ENCODE measurements at places on chromosomes 6 and 20. TPM values are rescaled to one million over a fixed set of nuclear protein-coding genes. Genes with fewer than 3 reads are reported as not detected.

DNA sequence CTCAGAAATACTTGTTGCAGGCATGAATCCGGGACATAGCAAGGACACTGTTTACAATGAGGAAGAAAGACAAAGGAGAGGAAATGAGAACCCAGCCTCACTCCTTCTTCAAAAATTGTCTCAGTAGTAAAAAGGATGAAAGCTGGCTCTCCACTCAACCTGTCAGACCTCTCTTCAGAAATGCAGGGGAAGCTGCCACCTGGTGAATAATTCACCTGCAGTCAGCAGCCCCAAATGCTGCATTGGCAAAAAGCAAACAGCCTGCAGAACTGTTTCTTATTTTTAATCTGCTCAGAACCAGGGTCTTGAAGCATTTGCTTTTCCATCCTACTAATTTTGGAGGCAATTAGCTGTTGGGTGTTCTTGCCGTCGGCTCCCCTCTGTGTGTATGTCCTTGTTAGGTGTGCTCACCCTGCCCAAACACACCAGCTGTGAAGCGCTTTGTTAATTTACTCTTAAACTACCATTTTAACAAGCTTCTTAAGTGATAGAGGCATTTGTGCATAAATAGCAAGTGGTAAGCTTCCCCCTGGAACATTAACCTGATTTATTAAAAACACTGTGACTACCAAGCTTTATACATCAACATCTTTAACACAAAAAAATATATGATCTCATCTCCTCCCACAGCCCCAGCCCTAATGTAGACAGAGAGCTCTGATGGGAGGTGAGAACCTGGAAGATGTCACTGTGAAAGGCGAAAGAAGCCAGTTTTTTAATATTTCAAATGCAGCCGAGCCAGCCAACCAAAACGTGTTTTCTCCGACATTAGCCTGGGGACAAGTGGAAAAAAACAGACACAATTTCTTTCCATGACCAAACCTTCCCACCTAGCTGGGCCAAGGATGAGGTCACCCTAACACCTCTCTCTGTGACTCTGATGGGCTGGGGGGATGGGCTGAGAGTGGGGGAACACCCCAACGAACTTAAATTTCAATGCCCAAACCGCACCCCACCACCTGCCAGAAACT is 451.0 kb upstream of the SULF2 start:
- DNase-seq = no peak

- DNase-seq = no peak
Observed at GRCh38 chr6:124991764-124992295, 29.6 kb downstream of the RNF217 start.

The SLC52A3 gene
- total RNA-seq = 0.50 TPM

DNA sequence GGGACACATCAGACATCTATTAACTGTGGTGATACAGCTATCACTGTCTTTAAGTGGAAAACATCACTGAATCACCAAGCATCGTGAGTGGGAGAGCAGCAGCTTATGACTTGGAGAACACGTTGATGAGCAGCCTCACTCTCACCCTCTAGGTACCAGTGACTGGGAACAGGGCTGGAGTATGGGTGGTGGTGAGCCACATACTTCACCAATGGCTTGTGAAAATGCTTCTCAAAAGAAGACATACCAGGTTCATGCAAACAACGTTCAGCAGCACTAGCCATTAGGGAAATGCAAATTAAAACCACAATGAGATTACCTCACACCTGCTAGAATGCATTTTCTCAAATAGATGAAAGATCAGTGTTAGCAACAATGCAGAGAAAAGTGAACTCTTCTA is 25.3 kb downstream of the SNX5 start:
- DNase-seq = no peak

DNA sequence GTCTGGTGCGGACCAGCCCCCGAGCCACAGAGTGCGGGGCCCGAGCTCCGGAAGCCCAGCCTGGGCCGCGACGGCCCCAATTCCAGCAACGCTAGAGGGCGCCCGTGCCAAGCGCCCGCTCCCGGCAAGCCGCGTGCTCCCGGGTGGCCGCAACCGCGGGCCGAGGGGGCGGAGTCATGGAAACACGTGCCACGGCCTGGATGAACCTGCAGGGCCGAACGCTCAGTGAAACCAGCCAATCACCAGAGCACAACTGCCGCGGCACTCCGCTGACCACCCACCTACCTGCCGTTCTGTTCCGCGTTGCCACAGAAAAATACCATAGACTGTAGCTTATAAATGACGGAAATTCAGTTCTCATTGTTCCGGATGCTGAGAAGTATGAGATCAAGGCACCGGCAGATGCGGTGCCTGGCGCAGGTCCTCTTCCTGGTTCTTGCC is 85.7 kb upstream of the FOXC1 start:
- DNase-seq = peak; percentile 92

The MYCT1 gene
- total RNA-seq = not detected

DNA sequence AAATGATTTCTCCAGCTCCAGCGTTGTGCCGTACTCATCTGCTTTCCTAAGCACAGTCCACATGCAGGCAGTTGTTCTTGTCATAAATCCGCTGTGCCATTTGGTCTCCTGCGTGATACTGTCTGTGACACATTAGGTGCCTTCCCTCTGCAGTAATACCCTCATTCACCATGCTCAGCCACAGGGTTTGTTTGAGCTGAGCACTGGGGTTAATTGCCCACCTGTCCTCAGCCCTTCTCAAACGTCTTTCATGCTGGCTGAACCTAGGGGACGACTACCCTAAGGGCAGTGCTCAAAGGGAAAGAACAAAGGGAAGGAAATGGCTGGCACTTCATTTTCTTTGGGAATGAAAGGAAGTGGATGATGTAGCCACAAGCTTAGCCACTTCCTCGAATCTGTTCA is 64.2 kb upstream of the MYLIP start:
- DNase-seq = no peak

GRCh38 chr20:45229264-45230056 is 8.3 kb downstream of the SEMG2 start:
- peak; percentile 81 for DNase-seq

- no peak for DNase-seq
Observed at GRCh38 chr20:12327205-12327604, 409.5 kb downstream of the BTBD3 start.

The NCOA3 gene
- 96.7 TPM for total RNA-seq

DNA sequence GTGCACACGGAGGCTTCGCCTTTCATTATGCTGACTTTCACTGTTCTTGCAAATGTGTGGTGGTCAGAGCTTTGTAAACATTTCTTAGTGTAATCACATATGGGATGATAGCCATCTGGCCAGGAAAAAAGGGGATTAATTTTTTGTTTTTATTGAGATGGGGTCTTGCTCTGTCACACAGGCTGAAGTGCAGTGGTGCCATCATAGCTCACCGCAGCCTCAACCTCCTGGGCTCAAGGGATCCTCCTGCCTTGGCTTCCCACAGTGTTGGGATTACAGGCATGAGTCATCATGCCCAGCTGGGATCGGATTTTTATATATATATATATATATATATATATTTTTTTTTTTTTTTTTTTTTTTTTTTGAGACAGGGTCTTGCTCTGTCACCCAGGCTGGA is 11.0 kb upstream of the TIAM2 start:
- DNase-seq = no peak

The CTAGE9 gene
- not detected for total RNA-seq

DNA sequence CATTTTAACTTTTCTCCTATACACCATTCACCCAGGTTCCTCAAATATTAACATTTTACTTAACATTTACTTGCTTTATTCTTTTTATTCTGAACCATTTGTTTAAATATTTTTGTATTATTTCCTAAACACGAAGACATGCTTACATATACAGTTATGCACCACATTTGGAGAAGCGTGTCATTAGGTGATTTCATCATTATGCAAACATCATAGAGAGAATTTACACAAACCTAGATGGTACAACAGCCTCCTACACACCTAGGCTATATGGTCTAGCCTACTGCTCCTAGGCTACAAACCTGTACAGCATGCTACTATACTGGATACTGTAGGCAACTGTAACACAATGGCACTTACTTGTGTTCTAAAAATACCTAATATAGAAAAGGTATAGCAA is 6.6 kb downstream of the TDP2 start:
- DNase-seq = no peak

The SCUBE3 gene
- 1.5 TPM for total RNA-seq

All from Caco-2 (cell line).